ENCODE measurements at places on chromosomes 7 and 10. TPM values are rescaled to one million over a fixed set of nuclear protein-coding genes. Genes with fewer than 3 reads are reported as not detected.

The HOXA10 gene
- not detected for total RNA-seq

The ADAM12 gene
- total RNA-seq = 0.58 TPM

The RPEL1 gene
- not detected for total RNA-seq

The WASL gene
- total RNA-seq = 15.0 TPM

The NRCAM gene
- 7.5 TPM for total RNA-seq

The POLR2J gene
- 37.2 TPM for total RNA-seq

The ZFYVE27 gene
- total RNA-seq = 67.9 TPM

DNA sequence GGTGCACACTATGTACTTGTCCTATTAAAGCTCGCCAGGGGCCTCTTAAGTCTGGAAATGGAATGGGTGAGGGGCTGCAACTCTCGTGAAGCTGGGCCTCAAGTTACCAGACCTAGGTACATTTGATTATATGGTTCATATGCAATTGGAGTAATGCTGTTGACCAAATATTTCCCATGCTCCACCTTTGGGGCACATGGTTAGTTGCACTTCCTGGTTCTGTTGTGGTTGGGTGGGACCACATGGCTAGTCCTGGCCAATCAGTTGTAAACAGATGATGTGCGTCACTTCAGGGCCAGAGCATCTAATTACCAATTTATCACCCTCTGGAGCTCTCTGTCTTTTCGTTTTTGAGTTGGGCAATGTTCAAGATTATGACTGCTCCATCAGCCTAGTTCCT, 39.5 kb upstream of the OPN4 start:
- DNase-seq = no peak

GRCh38 chr10:60237977-60238758, 151.5 kb downstream of the ANK3 start:
- DNase-seq = no peak

DNA sequence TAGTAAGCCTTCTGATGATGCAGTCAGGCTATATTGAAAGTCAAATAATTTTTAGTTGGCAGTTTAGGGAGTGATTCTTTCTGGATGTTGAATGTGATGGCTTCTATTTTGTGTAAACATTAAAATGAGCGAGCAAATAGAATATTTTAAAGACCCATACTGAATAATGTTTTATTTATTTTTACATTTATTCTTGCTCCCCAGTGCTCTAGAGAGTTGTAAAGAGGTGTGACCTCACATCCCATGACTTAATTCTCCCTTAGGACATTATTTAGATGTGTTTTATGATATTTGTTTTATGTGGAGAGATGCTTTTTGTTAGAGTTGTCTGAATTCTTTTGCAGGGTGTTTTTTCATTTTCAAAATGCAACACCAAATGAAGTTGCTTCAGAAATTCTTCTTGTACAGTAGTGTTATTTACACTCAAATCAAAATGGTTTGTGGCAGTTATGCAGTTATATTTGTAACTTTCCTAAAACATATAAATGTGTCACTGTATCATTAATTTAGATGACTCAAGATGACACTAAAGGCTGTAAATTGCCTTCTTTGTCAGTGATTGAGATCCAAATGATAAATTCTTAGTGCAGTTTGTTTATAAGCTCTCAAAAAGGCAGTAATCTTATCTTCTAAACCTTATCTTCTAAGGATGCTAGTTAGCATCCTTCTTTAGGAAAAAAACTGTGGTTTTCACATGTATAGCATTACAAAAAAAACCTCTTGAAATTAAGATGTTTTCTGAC, 12.4 kb downstream of the UMAD1 start:
- no peak for DNase-seq

- DNase-seq = no peak
Observed at GRCh38 chr7:93515144-93515543, 59.4 kb downstream of the CALCR start.

GRCh38 chr7:45984386-45985295, 63.6 kb upstream of the IGFBP3 start:
- DNase-seq = no peak

- DNase-seq = no peak
Observed at GRCh38 chr10:92420546-92421275, 129.7 kb downstream of the MARCHF5 start.

GRCh38 chr7:128935342-128935730, 2.4 kb upstream of the IRF5 start:
- no peak for DNase-seq

GRCh38 chr10:29535012-29535777, 99.6 kb downstream of the SVIL start:
- DNase-seq = no peak

DNA sequence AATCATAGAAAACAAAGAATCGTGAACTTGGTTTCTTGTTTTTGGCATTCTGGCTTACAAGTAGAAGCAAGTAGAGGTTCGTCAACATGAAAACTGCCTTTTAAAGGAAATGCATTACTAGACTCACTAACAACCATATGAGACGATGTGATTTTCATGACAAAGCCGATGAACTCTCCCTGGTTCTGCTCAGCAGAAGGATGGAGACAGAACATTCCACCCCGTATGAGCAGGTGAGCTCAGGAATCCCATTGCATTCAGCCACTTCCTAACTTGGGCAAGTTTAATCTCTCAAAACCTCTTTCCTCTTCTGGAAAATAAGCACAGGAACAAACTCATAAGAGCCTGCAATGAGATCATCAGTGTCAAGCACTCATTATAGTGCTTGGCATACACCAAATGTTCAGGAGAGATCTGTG, 57.4 kb upstream of the SVIL start:
- no peak for DNase-seq

Data from naive thymus-derived CD4-positive, alpha-beta T cell (primary cell).